ENCODE measurements at places on chromosomes 6 and 20.

DNA sequence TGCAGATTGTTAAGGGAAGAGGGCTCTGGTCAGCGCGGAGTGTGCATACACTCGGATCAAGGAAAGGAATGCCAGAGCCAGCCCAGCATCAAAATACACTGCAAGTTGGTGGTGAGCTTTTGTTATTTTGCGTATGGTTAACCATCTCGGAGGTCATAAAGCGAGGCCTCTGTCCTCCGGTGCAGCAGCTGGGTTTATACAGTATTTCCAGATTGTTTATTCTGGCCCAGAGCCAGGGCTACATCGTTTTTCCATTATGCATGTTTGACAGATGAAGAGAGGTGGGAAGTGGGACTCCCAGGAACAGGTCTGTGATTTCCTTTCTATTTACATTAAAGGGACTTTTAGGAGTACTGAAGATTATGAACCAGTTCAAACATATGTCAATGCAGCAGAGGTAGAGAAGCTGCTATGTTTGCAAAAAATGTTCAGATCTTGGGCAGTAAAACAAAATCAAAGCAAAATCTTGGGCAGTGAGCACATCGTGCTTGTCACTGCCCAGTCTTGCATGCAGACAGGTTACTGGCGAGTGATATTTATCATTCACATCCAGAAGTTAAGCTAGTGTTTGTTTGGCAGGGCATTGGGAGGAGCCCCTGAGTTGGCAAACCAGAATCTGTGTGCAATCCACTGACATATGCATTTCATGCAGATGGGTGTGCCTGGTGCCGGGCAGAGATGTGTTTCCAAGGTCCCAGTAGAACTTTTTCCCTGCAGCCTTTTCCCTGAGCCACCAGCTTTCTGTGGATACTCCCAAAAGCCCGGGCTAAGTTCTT is 256.3 kb upstream of the TAB2 start:
- DNase-seq = no peak

DNA sequence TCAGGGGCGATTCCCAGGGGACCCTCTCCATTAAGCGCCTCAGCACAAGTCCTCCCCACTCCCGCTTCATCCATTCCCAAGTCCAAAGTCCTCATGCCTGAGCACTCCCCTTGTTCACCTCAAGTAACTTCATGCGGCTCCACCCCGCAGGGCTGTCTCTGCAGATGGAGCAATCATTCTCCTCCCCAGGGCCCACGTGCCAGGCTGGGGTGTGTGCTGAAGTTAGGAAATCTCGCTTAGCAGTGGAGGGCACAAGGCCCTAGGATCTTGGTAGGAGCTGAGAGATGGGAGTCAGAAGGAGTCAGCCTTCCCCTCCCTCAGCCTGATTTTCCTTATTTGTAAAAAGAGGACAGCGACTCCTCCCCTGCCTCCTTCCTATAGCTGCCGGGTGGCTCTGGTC is 3.5 kb downstream of the TGM3 start:
- peak; percentile 64 for DNase-seq

DNA sequence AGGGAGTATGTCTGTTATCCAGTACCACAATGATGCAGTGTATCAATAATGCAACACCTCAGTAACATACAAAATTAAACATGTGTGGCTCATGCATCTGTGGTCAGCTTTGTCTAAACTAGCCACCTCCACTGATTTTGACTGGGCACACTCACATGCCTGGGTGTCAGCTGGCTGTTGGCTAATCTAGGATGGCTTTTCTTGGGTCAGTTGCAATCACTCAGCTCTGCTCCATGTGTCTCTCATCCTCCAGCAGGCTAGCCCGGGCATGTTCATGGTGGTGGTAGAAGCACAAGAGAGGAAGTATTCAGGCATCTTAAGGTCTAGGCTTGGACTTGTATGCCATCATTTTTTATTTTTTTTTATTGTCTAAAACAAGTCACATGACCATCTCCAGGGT is 59.3 kb upstream of the JAG1 start:
- no peak for DNase-seq

DNA sequence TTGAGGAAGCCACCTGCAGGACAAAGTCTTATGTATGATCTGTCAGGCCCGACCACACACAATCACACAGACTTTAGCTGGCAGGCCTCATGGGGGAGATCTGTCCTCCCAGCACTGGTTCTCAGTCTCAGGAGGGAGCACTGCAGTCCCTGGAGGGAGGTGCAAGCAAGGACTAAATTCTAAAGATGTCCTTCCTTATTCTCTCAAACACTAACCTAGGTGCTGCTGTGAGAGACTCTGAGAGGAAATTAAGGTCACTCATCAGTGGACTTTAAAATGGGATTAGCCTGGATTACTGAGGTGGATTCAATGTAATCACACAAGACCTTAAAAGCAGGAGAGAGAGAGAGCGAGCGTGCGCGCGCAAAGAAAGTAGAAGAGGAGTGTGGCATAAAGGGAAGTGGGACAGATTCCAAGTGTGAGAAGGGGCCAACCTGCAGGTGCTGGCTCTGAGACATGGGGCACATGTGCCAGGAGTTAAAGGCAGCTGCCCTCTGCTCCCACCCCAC is 14.3 kb downstream of the GLO1 start:
- peak; percentile 19 for DNase-seq

DNA sequence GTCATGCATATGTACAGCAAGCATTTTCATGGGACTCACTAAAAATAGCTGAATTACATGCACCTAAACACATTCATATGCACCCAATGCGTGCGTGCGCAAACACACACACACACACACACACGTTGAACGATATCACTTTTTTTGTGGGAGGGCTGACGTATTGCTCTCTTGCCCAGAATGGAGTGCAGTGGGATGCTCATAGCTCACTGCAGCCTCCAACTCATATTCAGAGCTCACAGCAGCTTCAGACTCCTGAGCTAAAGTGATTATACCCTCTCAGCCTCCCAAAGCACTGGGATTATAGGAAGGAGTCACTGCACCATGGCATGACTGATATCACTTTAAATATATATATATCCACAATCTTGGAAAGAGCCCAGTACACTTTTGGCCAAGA is 620.4 kb upstream of the MANEA start:
- no peak for DNase-seq

GRCh38 chr6:62354261-62354660 is 68.2 kb upstream of the KHDRBS2 start:
- DNase-seq = no peak

GRCh38 chr20:50330504-50331313 is 140.1 kb downstream of the CEBPB start:
- no peak for DNase-seq

GRCh38 chr20:46622165-46622564 is 29.1 kb downstream of the SLC13A3 start:
- DNase-seq = no peak

- no peak for DNase-seq
These were observed 282.8 kb downstream of the ALDH8A1 start for GRCh38 chr6:134667111-134667510.

DNA sequence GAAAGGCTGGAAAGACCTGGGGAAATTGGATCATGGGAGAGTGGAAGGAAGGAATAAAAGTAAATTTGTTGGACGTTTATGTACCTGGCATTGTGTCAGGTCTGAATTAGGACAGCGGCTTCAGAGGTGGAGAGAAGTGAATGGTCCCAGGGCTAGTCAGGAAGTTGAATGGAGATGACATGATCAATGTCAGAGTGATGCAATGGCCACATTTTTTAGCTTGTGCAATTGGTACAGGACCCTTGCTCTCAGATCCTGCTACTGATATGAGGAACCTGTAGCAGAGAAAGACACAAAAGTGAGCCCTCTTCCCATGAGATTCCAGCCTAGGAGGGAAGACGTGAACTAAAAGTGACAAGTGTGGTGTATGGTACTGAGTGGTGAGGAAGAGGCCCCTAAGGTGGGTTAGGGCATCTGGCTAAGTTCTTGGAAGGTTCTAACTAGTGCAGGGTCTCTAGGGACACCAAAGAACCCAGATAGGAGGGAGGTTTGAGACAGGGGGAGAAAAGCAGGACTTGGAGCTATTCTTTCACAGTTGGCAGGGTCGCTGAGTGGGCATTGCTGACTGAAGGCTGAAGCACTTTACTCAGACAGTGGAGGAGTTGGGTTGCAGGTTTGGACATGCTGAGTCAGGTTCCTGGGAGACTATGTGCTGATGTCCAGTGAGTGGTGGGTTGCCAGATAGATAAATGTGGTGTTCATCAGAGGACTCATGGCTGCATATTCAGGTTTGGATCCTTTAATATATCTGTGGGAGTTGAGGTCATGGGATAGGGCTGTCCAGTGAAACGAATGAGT is 266.1 kb upstream of the RNF24 start:
- no peak for DNase-seq

- DNase-seq = no peak
These were observed 356 bp downstream of the BYSL start for GRCh38 chr6:41921712-41921998.

GRCh38 chr6:163243692-163244589 is 170.6 kb upstream of the QKI start:
- no peak for DNase-seq

DNA sequence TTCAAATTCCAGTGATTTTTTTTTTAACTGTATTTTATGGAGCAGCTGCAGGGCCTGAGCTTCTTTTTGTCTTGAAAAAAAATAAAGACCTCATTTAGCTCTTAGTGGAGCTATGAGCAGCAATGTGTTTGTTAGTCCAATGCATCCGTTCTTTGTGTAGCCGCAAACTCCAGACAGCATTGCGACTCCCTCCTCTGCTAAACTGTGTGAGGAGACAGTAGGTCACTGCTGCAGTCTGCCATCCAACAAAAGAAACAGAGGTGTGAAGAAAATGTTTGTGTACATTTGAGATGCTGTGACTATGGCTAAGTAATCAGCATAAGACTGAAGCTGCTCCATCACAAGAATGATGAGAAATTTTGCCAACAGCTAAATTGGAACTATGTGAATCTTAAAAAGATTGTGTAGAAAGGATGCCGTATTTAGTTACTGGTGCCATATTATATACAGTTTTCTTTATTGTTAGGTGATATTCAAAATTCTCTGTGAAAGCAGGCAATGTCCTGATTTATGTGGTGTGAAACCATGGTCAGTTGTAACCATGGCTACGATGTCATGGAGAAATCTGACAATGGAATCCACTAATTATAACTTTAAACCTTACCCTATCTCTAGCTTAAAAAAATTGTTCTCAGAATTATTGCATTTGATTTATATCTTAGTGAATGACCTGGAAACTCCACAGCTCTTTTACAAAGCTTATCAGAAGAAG is 428.8 kb upstream of the EPHA7 start:
- DNase-seq = no peak

- DNase-seq = no peak
These were observed 19.5 kb upstream of the RSPH4A start for GRCh38 chr6:116596815-116597214.

GRCh38 chr6:134928151-134928900 is 21.6 kb downstream of the ALDH8A1 start:
- no peak for DNase-seq

DNA sequence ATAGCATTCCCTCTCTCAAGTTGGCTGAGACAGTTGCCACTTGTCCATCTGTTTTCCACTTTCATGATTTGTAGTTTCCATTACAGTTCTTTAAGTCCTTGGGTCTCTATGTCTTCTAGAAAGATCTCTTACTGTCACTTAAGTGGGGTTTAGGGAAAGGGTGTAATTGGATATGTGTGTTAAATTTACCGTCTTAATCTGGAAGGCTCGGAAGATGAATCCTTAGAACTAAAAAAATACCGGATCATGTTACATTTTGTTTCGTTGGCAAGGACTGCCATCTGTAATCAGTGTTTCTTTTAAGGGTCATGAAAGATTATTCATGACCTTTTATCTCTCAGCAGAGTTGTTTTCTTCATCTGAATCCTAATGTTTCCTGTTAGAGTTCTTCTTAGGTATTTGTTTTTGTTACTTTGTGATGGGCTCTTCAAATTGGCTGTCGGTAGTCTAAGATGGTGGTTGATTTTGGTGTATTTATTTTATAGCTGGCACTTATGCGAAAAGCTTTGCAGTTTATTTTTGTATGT is 21.8 kb upstream of the BTBD3 start:
- no peak for DNase-seq

- DNase-seq = no peak
These were observed 177.2 kb downstream of the CLIC5 start for GRCh38 chr6:45838451-45838850.

All from CD4-positive, alpha-beta T cell treated with Interleukin-4 for 1 hour (primary cell).